ENCODE measurements at places on chromosomes 16 and 17.

DNA sequence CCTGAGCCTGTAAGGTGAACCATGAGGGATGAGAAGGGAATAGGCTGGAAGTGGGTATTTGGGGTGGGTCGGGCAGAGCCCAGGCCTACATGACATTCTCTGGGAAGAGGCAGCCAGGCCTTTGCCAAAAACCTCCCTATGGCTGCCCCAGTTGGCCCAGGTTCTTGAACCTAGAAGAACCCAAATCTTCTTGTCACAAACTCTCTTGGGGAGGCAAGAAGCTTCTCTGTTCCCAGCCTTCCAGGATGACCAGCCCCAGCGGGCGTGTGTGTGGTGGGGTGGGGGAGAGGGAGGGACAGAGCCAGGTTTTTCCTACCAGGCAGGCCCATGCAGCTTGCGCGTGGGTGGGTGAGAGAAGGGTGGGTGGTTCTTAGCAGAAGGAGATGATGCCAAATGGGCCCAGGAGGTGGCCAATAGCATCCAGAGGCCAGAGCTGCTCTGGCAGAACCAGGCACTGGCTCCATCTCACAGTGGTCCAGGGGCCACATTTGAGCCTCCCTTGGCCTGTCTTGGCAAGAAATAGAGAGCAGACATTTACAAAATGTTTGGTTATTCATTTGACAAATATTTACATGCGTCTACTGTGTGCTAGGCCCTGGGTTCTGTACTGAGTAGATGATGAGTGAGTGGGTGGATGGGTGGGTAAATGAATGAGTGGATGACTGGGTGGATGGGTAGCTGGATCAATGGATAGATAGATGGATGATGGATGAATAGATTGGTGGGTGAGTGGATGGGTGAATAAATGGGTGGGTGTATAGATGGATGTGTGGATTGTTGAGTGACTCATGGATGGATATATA lies 44.3 kb upstream of the PLCG2 start:
- no peak for DNase-seq

GRCh38 chr17:73349138-73349537 lies 37.3 kb upstream of the CDC42EP4 start:
- DNase-seq: no peak

- DNase-seq: no peak
These were observed 13.6 kb upstream of the GIP start for GRCh38 chr17:48981927-48982539.

DNA sequence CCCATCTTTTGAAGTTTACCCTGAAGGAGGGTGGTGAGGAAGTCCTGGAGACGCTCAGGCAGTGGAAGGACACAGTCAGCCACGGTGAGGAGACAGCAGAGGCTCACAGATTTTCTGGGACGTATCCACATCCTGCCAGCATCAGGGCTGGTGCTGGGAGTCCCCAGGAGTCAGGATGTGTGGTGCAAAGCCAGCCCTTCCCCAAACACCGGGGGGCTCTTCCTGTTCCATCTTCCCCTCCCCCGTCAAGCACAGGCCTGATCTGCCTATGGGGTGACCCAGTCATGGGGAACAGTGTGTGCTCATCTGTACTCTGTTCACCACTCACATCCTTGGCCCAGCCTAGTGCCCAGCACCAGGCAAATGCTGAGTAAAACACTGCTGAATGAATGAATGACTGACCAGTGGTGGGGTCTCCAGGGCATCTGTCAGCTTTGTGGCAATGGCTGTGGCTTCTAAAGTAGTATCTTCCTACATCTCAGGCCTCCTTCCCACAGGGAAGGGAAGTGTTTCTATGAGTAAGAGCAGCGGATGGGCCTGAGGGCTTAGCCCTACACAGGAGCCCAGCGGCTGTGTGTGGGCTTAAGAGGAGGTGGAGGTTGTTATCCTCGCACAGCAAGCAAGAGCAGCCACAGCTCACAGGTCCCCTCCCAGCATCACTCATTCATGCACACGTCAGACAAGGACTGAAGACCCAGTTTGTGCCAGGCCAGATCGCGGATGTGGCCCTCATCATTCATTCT lies 23.3 kb downstream of the NOS2 start:
- DNase-seq: no peak

DNA sequence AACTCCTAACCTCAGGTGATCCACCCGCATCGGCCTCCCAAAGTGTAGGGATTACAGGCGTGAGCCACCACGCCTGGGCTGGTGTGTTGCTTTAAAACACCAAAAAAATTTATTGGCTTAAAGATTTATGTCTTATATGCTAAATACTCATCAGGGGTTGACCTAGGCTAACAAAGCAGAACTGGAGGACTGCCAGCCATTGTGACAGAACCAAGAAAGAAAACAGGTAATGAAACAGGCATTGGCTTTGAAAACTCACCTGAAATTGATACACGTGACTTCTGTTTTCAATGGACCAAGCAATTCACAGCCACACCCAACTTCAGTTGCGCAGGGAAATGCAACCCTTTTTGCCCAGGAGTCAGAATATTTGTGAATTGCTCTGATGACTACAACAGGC lies 4.9 kb upstream of the PHAF1 start:
- DNase-seq: no peak
